Naive B cell (primary cell): ENCODE measurements at places on chromosomes 16 and 17. TPM values are rescaled to one million over a fixed set of nuclear protein-coding genes. Genes with fewer than 3 reads are reported as not detected.

GRCh38 chr16:50641818-50642187 is 39.3 kb downstream of the SNX20 start:
- no peak for DNase-seq
- H3K27ac ChIP-seq, result no peak overlapping the region
- no peak overlapping the region for H3K4me3 ChIP-seq
- peaks cover 21% of the 10 kb centered on the region for H3K27me3 ChIP-seq

- H3K4me3 ChIP-seq, result no peak overlapping the region
- no peaks in the 10 kb centered on the region for H3K27me3 ChIP-seq
- peaks cover 15% of the 10 kb centered on the region for H3K4me1 ChIP-seq
- no peaks in the 10 kb centered on the region for H3K36me3 ChIP-seq
Measured at GRCh38 chr17:76124582-76125390, 16.3 kb downstream of the FOXJ1 start.

DNA sequence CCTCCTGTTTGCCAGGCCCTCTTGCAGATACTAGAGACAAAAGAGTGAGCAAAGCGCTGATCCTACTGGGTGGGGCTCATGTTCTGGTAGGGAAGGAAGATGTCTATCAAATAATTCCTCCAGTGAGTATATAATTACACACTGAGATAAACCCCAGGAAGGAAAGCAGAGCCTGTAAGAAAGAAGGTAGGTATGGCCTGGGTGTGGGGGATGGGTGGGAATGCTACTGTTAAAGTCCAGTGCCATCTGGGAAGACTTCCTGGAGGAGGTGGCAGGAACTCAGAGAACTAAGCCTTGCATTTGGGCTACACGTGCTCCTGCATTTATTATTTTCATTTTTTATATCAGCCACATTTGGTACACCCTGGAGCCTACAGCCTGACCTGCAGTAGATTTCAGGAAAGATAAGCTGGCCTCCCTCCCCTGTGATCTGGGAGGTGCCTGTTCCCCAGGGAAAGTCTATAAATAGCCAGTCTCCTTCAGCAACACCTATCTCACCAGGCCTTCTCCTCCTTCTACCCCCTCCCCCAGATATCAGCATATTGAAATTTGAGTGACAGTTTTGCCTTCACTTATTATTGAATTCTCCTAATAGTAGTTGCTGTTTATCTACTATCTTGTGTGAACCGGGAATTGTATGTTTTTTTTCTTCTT is 11.5 kb downstream of the ATP2C2 start:
- no peaks in the 10 kb centered on the region for H3K4me1 ChIP-seq
- peaks cover 50% of the 10 kb centered on the region for H3K27me3 ChIP-seq
- no peak overlapping the region for H3K4me3 ChIP-seq
- peaks cover under 1% of the 10 kb centered on the region for H3K36me3 ChIP-seq

DNA sequence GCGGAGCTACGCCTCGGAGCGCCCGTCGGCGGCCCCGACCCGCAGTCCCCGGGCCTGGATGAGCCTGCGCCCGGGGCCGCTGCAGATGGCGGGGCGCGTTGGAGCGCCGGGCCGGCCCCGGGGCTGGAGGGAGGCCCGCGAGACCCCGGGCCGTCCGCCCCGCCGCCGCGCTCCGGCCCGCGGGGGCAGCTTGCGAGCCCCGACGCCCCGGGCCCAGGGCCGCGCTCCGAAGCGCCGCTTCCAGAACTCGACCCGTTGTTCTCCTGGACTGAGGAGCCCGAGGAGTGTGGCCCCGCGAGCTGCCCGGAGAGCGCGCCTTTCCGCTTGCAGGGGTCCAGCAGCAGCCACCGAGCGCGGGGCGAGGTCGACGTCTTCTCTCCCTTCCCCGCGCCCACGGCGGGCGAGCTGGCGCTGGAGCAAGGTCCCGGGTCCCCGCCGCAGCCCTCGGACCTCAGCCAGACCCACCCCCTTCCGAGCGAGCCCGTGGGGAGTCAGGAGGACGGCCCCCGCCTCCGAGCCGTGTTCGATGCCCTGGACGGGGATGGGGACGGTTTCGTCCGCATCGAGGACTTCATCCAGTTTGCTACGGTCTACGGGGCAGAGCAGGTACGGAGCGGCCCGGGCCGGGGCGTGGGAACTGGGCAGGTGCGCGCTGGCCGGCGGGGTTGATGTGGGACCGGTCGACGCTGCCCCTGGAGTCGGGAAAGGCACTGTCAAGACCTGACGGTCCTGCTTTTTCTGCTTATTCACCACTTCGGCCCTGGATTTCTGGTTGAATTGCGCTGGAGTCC is 861 bp downstream of the RAB11FIP3 start:
- no peak overlapping the region for H3K27ac ChIP-seq
- peaks cover 21% of the 10 kb centered on the region for H3K4me1 ChIP-seq
- peaks cover 7% of the 10 kb centered on the region for H3K36me3 ChIP-seq

DNA sequence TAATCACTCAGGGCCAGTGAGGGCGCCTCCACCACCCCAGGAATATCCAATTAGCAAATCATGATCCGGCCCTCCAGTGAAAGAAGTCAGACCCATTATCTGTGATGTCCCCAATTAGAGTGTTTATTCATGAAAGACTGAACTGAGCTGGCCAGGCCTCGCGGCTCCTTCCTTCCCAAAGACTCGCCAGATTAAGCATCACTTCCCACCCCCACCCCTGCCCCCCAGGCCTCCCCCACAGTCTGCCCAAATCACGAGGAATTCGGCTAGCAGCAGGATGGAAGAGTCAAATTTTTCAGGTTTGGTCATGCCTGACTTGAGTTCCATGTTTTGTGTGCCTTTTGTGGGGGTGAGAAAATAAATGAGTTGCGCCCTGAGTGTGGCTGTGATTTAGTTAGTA is 298.4 kb upstream of the SALL1 start:
- no peaks in the 10 kb centered on the region for H3K36me3 ChIP-seq
- no peaks in the 10 kb centered on the region for H3K4me1 ChIP-seq
- no peaks in the 10 kb centered on the region for H3K27me3 ChIP-seq
- DNase-seq, result no peak
- H3K4me3 ChIP-seq, result no peak overlapping the region

Gene TMIGD1
- polyA plus RNA-seq, result not detected
